ENCODE measurements at places on chromosomes 7 and 10. TPM values are rescaled to one million over a fixed set of nuclear protein-coding genes. Genes with fewer than 3 reads are reported as not detected.

The CCT6A gene
- 208 TPM for total RNA-seq

The IFIT1 gene
- total RNA-seq: 2.0 TPM

GRCh38 chr7:38709123-38709522, 78.0 kb upstream of the AMPH start:
- H3K27me3 ChIP-seq: no peaks in the 10 kb centered on the region
- H3K36me3 ChIP-seq: no peaks in the 10 kb centered on the region
- no peak for DNase-seq
- H3K4me3 ChIP-seq: no peak overlapping the region
- H3K4me1 ChIP-seq: no peaks in the 10 kb centered on the region

DNA sequence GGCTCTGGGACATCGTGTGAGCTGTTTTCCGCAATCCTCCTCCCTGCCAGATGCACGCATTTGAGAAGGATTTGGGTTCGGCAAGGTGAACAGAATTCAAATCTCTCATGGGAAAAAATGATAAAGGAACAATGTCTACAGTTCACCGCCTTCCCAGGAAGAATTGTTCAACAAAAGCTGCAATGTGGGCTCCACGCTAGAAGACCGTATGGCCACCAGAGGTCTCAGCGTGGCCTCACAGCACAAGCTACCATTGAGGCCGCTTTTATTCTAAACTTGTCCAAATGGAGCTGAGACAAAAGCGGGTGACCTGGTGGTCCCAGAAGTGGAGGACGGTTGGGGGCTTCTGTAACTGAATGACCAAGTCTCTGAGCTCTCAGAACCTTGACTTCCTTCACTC, 733.1 kb downstream of the PARD3 start:
- H3K36me3 ChIP-seq: no peaks in the 10 kb centered on the region
- no peak for DNase-seq
- no peak overlapping the region for H3K27ac ChIP-seq
- H3K4me3 ChIP-seq: no peak overlapping the region
- no peaks in the 10 kb centered on the region for H3K4me1 ChIP-seq
- no peaks in the 10 kb centered on the region for H3K27me3 ChIP-seq

DNA sequence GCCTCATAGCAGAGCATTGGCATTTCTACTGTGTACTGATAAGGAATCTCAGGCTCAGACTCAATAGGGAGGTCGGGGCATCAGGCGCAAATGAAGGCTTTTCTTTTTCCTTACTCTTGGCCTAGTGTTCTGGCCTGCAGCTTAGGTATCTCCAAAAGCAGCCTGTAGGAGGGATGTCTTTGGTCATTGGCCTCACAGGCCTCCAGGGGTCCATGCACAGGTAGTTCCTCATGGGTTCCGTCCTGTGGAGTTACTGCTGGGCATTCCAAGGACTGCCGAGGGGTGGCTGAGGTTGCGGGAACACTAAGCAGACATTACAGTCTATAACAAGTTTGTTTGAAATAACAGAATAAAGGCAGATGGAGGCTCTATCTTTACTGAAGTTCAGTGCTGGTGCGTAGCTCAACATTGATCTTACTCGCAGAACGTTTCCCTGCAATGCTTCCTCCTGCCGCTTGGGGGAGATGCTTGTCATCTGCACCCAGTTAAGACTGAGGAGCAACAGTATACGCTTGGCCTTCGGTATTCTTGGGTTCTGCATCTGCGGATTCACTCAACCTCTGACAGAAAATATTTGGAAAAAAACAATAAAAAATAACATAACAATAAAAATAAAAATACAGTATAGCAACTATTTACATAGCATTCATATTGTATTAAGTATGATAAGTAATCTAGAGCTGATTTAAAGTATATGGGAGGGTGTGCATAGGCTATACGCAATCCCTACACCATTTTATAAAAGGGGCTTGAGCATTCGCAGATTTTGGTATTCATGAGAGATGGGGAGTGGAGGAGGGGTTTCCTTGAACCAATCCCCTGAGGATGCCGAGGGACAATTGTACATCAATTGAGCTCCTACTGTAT, 58.9 kb downstream of the SH2D4B start:
- peak; percentile 52 for DNase-seq
- H3K27me3 ChIP-seq: no peaks in the 10 kb centered on the region
- H3K36me3 ChIP-seq: no peaks in the 10 kb centered on the region
- no peak overlapping the region for H3K4me3 ChIP-seq
- 0 out of 2 replicates have a peak, but pooled peaks cover 5% of the 10 kb centered on the region for H3K4me1 ChIP-seq

GRCh38 chr7:2530071-2530987, 10.8 kb downstream of the LFNG start:
- H3K4me1 ChIP-seq: peaks cover 19% of the 10 kb centered on the region
- peak overlapping the region; percentile 70 for H3K27ac ChIP-seq
- H3K4me3 ChIP-seq: no peak overlapping the region

- no peaks in the 10 kb centered on the region for H3K36me3 ChIP-seq
- peaks cover 38% of the 10 kb centered on the region for H3K4me1 ChIP-seq
- no peak overlapping the region for H3K4me3 ChIP-seq
Observed at GRCh38 chr10:102773320-102773719, 29.6 kb downstream of the WBP1L start.

- DNase-seq: no peak
- H3K27ac ChIP-seq: peak overlapping the region; percentile 99
- H3K36me3 ChIP-seq: no peaks in the 10 kb centered on the region
- peaks cover 27% of the 10 kb centered on the region for H3K4me1 ChIP-seq
Observed at GRCh38 chr7:27739301-27739908, 557 bp upstream of the TAX1BP1 start.

DNA sequence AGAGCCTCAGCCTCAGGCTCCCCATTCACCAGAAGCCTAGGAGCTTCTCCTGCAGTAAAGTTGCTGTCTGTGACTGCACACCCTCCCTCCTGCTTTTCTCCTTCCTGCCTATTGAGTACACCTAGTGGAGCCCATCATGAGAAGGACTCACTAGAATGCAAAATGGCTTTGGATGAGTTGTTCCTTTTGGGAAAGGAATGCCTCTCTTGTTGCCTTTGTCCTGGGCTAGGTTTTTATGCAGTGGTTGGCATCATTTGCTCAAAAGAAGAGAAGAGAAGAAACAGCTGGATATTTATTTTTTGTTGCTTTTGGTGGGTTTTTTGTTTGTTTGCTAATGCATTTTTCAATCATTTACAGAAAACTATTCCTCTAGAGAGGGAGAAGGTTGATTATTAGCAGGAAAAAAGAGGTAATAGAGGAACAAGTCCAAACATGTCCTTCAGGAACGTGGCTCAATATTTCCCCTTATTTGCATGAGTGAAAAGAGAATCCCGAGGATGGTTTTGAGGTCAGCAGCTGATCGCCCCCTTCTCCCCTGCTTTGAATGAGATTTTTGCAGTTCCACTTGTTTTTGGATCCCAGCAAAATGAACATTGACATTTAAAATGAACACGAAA, 369.9 kb upstream of the NRP1 start:
- H3K27ac ChIP-seq: no peak overlapping the region
- peaks cover 4% of the 10 kb centered on the region for H3K27me3 ChIP-seq
- no peaks in the 10 kb centered on the region for H3K36me3 ChIP-seq
- peaks cover 37% of the 10 kb centered on the region for H3K4me1 ChIP-seq
- no peak for DNase-seq
- H3K4me3 ChIP-seq: no peak overlapping the region

Measured in WTC11 (cell line).